ENCODE measurements at places on chromosomes 5 and 9.
A peak's percentile ranks its signal among the peaks of the same experiment; 100 is the strongest.

DNA sequence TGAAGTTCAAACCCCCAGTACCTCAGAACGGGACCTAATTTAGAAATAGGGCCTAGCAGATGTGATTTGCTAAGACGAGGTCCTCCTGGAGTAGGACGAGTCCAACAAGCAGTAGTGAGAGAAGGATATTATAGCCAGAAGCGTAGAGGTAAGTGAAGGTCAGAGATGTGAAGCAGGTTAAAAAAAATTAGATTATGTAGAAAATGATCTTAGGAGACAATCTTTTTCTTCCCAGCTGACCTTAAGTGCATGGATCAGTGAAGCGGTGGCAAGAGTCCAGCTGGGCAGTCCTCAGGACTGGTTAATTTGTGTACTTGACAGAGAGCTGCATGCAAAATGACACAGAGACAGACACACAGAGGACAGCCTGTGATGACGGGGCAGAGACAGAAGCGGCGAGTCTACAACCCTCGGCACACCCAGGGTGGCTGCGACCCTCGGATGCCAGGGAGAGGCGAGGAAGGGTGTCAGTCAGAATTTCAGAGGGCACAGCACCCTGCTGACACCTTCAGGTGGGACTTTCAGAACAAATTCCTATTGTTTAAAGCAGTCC is 131.4 kb upstream of the IRX4 start:
- no peak for DNase-seq

GRCh38 chr5:133222040-133222439 is 170.2 kb downstream of the HSPA4 start:
- DNase-seq = no peak

DNA sequence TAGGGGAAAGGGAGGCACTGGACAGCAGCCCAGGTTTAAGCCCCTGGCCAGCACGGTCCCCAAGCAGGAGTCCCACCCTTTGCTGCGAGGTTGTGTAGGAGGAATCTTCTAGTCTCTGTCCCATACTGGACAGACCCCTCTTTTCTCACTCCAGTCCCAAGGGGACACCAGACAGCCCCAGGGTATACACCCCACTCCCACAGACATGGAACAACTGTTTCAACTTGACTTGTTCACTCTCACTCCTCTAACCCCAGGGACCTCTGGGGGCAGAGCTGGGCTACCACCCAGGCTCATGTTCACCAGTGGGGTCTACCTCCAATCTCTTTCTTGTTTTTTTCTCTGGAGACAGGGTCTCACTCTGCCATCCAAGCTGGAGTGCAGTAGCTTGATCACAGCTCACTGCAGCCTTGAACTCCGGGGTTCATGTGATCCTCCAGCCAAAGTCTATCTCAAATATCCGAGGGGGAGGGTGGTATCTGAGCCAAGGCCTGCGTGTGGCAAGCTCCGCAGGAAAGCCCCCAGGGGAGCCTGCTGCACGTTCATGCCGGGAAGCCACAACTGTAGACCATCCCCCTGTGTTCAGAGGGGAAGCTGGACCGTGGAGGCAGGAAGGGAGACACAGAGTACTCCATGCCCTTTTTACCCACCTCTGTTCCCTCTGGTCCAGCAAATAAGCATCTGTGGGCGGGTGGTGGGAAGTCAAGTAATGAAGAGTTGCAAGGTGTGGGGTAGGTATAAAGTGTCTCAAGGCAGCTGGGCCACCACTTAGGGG is 1.8 kb downstream of the PTGES2 start:
- no peak for DNase-seq

DNA sequence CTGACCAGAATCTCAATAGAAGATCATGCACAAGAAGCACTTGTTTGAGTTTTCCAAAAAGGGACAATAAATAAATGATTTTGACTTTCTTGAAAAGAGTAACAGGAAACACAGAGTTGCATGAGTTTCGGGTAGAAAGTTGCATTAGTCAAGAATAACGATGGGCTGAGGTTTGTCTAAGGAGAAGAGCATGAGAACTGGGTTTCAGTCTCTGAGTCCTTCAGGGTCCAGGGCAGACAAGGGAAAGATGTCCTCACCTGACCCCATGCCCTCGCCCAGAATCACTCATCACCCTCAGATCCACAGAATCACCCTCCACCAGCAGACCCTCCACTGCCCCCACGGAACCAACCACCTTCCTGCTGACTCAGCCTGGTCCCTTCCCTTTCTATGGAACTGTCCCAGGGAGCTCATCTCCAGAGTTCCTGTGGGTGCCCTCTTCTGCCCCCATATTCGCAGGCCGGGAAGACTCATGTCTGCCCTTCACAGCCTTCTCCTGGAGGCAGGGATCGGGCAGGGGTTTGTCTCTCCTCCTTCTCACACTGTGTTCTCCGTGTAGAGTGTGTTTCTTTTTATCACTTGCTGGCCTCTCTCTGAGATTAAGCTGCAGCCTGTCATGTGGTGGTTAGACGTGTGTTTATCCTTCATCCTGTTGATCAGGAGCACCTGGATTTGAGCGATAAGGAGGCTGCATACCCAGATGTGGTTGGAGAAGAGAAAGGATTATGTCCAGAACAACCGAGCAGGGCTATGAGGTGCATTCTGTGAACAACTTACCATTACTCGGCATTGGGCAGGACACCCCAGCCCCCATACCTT is 442.6 kb downstream of the MAT2B start:
- no peak for DNase-seq

DNA sequence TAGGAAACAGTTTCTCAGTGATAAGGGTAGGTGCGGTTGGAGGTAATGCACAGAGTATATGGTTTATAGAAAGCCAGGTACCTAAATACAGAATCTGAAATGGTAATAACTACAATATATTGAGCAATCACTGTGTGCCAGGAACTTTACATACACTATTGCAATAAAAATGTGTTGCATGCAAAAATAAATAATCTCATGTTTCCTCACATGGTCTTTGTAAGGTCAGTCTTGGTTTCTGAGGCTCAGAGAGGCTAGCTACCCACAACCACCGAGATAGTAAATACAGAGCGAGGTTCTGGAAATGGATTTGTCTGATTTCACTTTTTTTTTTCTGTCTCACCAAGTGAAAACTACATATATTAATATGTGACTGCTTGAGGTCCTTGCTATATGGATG is 128.9 kb downstream of the CAMK4 start:
- DNase-seq = no peak

- DNase-seq = no peak
Measured at GRCh38 chr9:86508208-86508903, 154.1 kb upstream of the TUT7 start.

DNA sequence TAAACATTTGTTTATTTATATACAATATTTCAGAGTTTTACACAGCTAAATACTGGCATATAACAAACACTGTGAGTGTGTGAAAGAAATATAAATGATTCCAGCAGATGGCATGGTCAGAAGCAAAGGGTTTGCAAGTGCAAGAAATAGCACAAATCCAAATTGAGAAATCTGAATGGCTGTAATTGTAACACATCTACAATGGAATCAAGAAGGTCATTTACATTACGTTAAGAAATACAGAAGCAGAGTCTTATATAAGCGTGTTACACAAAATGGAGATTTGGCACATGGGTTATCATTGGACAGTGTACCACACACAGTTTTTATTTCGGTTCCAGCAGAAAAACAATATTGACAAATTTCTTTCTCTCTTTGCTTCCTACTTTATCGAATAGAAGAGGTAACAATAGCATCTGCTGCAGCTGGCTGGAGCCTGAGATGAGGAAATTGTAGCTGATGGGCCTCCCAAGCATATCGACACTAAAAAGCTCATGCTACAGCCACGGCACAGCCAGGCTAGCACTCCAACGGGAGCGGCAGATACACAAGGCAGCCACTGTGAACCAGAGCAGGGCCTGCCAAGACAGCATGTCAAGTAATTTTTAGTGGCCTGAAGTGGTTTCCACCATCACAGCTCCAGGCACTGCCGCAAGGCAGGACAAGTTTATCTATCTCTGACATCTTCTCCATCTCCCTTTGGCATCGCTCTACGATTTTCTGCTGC is 564.6 kb upstream of the DMAC1 start:
- no peak for DNase-seq

DNA sequence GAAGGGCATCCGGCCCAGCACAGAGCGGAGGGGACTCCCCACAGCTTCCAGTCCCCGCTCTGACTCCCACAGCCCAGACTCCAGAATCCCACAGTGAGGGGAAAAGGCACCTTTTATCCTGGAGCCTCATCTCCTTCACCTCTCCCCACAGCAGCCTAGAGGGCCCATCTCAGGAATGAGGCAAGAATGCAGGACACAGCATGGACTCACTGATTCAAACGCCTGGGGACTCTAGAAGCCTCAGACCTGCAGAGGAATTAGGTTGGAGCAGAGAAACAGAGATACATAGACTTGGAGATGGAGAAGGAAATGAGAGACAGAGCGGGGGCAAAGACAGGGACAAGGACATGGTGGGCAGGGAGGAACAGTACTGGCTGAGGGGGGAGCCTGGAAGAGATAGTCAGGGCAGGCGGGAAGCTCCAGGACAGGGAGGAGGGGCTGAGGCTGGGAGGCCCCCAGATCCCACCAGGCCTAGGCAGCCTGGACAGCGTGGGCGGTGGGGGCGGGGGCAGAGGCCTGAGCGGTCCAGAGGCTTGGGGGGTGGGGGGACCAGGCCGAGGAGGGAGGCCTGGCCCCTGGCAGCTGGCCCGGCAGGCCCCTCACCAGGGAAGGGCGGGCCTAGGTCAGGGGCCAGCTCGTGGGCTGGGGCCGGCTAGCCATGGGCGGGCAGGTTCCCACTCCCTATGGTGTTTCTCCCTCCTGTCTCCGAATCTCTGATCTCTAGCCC is 15.8 kb downstream of the CNTFR start:
- no peak for DNase-seq

GRCh38 chr9:87503927-87504326 is 6.3 kb downstream of the DAPK1 start:
- no peak for DNase-seq

GRCh38 chr5:52800394-52801213 is 12.9 kb downstream of the ITGA1 start:
- peak; percentile 20 for DNase-seq
